ENCODE measurements at places on chromosomes 5 and 9. TPM values are rescaled to one million over a fixed set of nuclear protein-coding genes. Genes with fewer than 3 reads are reported as not detected.

- peak; percentile 42 for DNase-seq
These were observed 244.2 kb upstream of the PIK3R1 start for GRCh38 chr5:67971223-67971830.

GRCh38 chr9:69035438-69036308 is at the start of gene FXN:
Gene FXN (plus strand): TSS chr9:69035752. CDS start chr9:69035783, 31 bp downstream.
- DNase-seq: peak; percentile 90

The BTNL9 gene
- 1.0 TPM for total RNA-seq

The RNF44 gene
- total RNA-seq: 13.0 TPM

The MORN5 gene
- not detected for total RNA-seq
